ENCODE measurements at places on chromosomes 11 and 22.

DNA sequence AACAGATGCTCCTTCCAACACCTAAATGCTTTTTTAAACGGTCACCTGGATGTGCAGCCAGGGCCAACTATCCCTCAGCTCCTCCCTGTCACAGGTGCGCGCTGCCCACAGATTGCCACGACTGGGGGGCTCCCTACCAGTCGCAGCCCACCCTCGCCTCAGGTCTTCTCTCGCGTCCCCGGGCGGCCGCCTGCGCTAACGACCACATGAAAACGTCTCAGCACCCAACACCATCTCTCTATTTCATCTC, 469 bp downstream of the ZBED5 start:
- DNase-seq, result no peak

- no peak for DNase-seq
These were observed 988 bp upstream of the FLI1 start for GRCh38 chr11:128692753-128693415.

DNA sequence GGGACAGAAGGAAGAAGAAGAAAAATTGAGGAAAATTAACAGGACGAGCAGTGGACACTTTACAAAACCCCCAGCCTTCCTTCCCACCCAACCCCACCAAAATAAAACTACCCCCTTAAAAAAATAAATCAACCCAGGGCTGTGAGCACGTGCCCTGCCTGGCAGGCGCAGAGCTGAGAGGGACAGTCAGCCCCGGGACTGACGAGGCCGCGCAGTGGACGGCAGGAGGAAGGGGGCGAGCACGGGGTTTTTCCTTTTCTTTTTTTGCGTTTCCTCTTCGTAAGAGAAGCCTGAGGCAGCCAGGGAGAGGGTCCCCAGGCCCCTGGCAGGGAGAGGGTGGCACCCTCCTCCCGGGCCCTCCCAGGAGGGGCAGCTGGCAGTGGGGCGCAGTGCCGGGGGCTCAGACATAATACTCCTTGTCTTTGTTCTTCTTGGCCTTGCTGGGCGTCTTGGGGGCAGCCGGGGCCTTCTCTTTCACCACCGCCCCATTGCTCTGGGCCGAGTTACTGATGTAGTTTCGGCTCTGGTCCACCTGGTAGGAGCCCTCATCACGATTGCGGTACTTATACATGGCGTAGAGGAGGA, 15.9 kb downstream of the SLC22A12 start:
- DNase-seq, result no peak

DNA sequence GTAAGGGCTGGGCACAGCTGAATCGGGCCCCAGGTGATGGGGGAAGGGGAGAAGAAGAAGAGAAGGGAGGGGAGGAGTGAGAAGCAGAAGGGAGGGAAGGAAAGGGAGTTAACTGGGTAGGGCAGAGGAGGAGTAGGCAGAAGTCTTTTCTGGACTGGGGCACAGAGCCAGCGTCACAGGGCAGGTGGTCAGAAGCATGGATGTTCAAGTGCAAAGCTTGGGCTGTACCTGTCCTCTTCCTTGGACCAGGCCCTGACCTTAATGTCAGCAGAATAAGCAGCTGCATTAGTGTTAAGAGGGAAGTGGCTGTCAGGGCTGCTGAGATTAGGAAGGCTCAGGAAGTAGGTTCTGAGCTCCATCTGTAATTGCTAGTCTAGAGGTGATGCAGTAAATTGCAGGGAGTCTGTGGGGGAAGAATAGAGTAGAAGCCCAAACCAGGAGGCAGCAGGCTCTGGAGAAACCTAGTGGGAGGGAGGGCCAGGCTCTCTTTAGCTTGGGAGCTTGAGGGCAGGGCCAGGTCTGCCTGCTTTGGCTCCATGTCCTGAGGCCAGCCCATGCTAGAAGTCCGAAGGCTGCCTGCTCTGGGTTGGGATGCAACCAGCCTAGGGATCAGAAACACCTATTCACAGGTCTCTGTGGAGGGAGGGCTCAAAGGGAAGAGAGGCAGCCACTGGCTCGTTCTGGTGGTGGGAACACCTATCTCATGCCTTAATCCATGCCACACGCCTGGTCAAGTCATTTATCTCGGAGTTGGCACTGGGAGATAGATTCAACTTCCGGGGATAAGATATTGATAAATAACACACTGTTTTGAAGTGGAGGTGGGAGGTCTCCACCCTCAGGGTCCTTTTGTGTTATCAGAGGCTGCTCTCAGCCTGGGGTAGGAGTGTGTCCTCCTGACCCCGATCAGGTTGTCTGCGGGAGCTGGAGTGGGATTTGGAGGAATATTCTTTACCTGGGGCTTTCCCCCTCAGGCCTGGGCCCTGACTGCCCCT, 1.7 kb upstream of the UCP3 start:
- no peak for DNase-seq

DNA sequence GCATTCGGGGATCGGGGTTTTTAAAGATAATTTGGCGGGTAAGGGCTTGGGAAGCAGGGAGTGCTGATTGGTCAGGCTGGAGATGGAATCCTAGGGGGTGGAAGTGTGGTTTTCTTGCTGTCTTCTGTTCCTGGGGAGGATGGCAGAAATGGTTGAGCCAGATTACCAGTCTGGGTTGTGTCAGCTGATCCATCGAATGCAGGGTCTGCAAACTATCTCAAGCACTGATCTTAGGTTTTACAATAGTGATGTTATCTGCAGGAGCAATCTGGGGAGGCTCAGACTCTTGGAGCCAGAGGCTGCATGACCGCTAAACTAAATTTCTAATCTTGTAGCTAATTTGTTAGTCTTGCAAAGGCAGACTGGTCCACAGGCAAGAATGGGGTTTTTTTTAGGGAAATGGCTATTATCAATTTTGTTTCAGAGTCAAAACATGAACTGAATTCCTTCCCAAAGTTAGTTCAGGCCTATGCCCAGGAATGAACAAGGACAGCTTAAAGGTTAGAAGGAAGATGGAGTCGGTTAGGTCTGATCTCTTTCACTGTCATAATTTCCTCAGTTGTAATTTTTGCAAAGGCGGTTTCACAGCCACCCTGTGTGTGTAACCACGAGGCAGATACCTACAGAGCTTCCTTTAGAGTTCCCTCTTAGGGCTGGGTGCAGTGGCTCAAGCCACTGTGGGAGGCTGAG, 10.2 kb downstream of the SCGB1A1 start:
- no peak for DNase-seq

DNA sequence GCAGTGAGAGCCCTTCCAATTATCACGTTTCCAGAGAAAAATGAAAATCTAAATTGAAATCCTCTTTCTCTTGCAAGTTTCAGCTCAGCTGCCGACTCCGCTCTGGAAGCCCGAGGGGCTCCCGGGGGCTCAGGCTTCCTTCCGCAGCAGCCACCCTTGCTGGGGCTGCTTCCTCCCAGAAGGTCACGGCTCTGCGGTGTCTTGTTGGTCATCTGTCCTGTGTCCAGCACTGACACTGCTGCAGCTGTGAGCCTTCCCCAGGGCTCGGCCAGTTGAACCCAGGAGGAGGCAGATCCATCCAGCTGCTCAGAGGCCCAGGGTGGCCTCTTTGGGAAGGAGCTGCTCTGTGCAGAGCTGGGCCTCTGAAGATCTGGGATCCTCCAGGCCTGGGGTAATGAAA, 1337.2 kb downstream of the TBC1D22A start:
- no peak for DNase-seq
